ENCODE measurements at places on chromosomes 3 and 15.

GRCh38 chr3:74537857-74538256 lies 76.6 kb downstream of the CNTN3 start:
- no peak for DNase-seq

GRCh38 chr3:45611209-45611608 lies 16.7 kb downstream of the LIMD1 start:
- no peak for DNase-seq

GRCh38 chr15:79010278-79010677 lies 65.4 kb upstream of the CTSH start:
- DNase-seq = no peak

GRCh38 chr3:73056014-73056844 lies 5.2 kb upstream of the EBLN2 start:
- peak; percentile 81 for DNase-seq

DNA sequence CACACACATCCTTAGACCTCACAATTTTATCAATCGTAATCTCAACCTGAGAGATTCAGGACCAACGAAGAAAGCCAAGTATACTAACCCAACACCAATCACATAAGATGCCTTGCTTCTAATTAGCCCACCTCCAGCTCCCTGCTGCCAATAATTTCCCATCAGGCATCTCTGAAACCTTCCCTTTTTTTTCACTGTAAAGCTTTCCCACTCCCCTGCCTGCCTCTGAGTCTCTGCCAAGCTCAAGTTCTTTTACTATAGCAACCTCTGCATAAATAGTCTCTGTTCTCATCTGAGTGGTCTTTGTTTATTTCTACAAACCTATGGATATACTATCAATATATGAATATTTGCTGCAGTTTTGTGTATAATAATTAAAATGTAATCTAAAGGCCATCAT lies 86.5 kb downstream of the PIK3CB start:
- no peak for DNase-seq

DNA sequence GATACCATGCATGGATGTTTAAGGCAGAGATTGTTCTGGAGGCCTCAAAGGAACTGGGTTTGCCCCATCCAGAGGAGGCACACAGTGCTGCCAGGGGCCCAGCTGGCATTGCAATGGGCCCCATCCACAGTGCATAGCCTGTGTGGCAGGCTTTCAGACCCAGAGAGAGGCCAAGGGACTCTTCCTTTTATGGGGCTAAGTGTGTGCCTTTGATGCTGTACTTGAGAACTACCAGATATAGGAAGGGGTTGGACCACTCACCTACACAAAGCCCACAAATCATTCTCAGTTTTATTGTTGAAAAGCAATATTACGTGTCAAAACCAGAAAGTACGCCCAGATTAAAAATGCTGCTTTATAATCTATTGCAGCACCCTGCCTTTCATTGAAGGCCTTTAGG lies 134.9 kb downstream of the EPHB1 start:
- no peak for DNase-seq

DNA sequence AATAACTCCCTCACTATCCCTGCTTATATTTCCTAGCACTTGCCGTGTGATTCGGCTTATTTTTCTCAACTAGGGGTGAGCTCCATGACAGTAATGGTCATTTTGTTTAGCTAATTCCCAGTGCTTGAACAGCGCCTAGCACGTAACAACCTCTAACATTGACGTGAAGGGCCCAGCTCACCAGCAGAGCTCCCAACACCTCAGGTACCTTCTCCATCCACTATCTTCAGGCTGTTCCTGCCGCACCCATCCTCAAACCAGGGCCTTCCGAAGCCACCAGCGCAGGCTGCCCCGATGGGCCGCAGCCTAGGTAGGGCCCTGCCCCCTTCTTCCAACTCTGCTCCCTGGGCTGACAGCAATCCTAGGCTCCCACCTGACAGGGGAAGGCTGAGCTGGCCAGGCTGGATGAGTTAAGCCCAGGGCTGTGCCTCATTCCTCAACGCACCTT lies 751 bp upstream of the RPS17 start:
- DNase-seq = peak; percentile 34

DNA sequence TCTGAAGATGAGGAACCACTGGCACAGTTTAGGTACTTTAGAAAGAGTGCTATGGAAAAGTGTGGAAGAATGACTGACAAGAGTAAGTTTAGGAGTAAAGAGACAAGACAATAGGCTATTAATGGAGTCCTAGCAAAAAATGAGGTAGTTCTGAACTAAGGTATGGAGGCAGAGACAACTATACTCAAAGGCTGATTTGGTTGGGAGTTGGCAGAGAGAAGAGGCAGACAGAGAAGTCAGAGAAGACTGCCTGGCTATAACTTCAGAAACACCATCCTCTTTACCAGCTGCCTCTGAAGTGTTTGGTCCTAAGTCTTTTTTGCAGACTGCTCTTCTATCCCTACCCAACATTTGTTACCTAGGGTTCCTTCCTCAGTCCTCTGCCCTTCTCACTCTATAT lies 19.2 kb downstream of the DYNC1LI1 start:
- DNase-seq = no peak

GRCh38 chr3:112304611-112305010 lies 10.6 kb upstream of the SLC9C1 start:
- no peak for DNase-seq

GRCh38 chr15:64166102-64166890 lies 3.5 kb upstream of the PPIB start:
- DNase-seq = no peak

DNA sequence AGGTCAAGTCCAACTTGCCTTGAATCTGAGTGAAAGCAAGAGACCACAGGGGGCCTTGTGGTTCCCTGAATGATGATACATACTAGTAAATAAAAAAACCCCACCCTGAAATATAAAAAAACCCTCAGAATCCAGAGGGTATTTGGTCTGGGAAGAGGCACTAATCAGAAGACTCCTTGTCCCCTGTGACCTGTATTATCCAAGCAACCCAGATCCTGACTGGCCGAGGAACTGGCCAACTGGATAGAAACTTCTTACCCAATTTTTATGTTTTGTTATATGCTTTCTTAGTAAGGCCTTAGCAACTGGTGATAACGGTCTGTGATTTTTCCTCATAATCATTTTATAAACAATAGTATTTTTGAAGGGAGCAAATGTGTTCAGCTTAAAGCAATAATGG lies 17.5 kb downstream of the ABI3BP start:
- no peak for DNase-seq

- no peak for DNase-seq
Measured at GRCh38 chr15:50149090-50149489, 30.1 kb upstream of the ATP8B4 start.

DNA sequence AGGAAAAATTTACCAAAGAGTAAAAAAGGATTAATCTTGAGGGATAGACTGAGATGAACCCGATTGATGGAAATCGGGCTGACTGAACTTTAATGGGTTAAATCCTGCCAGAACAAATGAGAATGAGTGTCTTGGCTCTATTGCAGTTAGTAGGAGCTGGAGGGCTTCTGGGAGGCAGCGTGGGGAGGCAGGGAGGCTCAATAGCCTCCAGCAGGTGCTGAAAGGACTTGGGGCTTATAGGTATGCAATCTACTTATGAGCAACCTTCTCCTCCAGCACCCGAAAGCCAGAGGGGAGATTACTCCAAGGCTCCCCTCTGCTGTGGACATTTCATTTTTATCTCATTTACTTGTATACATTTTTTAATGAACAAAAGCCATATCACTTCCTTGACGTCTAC lies 1.0 kb upstream of the CRYBG3 start:
- DNase-seq = no peak

GRCh38 chr3:46713050-46713897 lies 4.4 kb downstream of the PRSS50 start:
- no peak for DNase-seq

- DNase-seq = no peak
Measured at GRCh38 chr3:52461874-52462273, 6.5 kb downstream of the NISCH start.

Data from fibroblast of lung (primary cell).